ENCODE measurements at places on chromosomes 4 and X.
A peak's percentile ranks its signal among the peaks of the same experiment; 100 is the strongest.

DNA sequence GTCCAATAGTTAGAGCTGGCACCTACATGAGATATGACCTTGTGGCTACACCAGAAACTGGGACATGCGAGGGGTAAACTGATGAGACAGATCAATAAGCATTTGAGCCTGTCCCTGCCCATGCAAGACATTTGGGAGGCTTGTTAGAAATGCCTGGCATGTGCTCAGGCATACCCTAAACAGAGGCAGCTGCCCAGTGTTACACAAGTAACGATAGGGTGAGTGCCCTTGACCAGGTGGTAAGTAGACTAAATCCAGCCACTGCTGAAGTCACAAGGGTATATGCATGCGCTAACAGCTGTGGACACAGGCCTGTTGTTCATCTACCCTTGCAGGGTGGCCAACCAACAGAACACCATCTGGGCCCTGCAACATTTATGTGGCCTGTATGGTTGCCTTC lies 56.1 kb upstream of the CCDC149 start:
- DNase-seq, result no peak

DNA sequence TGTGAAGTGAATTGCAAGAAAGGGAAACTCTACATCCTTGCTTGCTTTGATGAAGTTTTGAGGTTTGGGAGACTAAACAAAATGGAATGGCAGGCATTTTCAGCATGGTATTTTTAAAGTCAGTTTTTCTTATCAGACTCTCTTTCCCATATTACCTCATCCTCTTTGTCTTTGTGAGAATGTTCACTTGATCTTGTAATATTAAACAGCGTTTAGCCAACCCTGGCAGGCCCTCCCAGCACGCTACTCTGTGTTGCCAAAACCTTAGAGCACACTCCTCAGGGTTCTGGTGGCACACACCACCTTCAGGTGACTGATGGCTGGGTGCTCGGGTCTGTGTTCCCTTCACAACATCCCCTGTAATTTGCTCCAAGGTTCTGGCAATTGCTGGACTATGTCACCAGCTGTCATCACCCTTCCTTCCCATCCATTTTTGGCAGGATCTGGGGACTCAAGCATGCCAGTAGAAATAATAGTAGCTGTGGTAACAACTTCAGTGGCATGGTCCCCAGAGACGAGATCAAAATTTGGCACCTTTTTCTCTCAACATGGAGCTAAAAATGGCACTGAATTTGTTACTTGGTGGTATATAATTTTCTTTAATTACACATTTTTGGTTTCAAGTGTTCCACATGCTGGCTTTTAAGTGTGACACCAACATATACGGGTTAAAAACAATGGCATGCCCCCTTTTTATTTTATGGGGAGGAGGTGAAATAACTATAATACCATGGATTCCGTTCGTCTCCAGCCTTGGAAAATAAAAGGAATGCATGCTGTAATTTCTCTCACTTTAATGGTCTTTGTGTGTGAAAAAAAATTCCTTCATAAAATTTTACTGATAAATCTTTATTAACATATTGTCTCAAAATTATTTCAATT lies 273.1 kb downstream of the DCTD start:
- DNase-seq, result no peak

DNA sequence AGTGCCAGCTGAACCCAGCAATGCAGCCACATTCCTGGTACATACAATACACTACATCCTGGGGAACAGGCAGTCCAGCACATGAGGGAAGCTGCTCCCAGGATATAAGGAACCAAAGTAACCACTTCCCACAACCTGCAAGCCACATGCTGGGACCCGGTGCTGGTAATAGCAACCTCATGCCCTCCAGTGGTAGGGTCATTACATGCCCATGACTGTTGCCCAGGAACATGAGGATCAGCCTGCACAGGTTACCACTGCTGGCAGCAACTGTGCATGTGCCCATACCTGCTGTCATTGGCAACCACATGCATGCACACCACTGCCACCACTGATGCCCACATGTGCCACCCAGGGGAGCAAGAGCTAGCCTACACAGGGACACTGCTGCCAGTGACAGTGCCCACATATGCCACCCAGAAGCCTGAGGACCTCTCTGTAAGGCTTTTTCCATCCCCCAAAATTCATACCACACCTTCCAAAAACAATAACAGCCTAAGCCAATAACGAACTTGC lies 1982.5 kb downstream of the ARAP2 start:
- no peak for DNase-seq

DNA sequence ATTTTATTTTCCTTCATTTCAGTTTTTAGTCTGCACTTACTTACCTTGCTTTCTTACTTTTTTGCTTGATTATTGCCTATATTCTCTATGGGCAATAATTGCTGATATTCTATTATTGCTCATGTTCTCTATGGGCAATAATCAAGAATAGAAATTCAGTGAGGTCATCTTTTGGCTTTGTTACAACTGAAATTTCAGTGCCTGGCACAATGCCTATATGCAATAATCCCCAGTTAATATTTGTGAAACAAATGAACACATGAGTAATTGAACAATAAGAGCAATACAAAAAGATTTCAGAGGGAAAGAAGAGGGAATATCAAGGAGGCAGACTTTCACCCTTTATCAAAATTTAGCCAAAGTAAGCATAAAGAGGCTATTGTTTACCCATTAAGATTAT lies 48.6 kb upstream of the ARSJ start:
- no peak for DNase-seq

GRCh38 chrX:135740681-135741149 lies 27.3 kb downstream of the CT45A1 start:
- no peak for DNase-seq

- no peak for DNase-seq
Measured at GRCh38 chr4:148429206-148429605, 13.0 kb downstream of the NR3C2 start.

GRCh38 chrX:1610166-1610565 lies 4.7 kb upstream of the ASMT start:
- DNase-seq, result no peak

- DNase-seq, result no peak
Measured at GRCh38 chr4:168736860-168737805, 240.3 kb downstream of the PALLD start.

- no peak for DNase-seq
Measured at GRCh38 chrX:153336988-153337387, 3.0 kb downstream of the ZNF275 start.

DNA sequence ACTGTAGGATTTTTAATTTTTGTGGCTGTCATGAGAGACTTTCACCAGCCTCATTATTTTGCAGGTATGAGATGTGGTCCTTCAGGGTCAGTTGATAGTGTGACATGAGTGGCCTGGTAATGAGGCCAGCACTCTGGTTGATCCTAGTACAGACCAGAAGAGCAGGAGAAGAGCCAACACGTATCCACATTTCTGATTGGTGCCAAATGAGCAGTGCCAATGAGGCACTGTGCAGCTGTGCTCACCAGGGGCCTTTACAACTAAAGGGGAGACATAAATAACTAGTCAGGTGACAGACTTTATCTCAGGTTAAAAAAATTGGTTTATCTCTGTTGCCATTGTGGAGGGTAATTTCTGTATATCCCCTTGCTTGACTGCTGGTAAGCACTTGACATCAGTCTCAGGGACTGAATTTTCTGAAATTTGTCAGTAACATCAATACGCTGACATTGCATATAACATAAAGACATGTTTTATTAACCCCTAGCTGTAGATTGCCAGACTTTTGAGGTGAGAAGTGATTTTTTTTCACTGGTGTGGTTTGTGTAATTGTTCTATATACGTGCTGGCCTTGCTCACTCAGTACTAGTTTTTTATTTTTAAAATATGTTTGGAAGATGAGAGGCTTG lies 101.2 kb downstream of the AFF1 start:
- no peak for DNase-seq

DNA sequence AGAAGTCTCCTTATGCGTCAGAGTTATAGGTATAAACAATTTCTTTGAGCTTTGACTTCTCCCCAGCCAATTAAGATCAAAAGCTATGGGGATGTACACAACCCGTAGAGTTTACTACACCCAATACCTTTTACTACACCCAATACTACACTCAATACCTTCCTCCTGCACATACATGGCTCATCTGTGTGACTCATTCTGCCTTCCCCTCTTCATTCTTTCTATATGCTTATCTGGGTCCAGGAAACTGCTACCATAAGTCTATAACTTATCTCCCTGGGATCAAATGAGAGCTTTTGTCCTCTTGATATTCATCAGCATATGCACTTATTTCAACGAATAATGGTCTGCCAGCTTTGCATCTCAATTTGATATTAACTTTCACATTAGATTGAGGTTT lies 28.2 kb downstream of the ANKRD50 start:
- DNase-seq, result peak; percentile 6

DNA sequence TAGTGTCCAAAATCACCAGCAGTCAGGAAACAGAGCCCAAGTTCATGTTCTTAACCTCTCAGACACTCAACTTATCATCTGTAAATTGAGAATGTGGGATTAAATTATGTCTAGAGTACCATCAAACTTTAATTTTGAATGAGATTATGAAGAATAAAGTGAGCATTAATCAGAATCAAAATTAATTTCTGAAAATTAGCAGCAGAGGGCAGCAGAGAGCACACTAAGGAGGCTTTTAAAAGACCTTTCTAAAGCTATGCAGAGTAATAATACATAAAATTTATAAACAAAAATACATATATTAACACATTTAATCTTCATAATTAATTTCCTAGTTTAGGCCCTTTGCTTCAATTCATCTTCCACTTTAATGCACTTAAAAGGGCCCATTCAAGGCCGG lies 7.1 kb downstream of the TASL start:
- DNase-seq, result peak; percentile 43

GRCh38 chr4:139214039-139214534 lies 37.1 kb upstream of the ELF2 start:
- peak; percentile 96 for DNase-seq

GRCh38 chrX:1453951-1454785 lies 1.5 kb upstream of the ASMTL start:
- DNase-seq, result no peak

DNA sequence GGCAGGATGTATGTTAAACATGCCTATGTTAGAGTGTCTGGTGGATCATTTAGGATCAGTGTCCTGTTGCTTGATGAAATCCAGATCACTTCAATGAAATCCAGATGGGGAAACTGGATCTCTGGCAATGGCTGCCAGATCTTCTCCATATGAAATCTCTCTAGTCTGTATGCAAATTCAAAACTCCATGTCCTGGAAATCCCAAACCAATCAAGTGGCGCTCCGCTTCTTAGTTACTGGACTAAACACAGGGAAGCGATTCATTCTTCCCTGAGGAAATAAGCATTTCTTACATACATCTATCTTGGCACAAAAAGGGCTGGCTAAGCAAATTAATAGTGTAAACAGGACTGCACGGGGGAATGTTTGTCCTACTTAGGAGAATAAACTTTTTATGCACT lies 94.9 kb downstream of the HDAC8 start:
- no peak for DNase-seq

DNA sequence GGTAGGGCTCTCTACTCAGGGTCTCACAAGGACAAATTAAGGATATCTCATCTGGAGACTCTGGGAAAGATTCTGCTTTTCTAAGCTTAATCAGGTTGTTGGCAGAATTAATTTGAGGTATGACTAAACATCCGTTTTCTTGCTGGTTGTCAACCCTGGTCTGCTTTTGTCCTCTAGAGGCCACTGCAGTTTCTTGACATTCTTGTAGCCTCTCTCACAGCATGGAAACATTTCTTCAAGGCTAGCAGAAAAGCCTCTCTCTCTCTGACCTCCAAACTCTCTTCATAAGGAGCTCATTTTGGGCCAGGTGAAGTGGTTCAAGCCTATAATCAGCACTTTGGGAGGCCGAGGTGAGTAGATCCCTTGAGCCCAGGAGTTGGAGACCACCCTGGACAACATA lies 749.5 kb upstream of the PCDH7 start:
- DNase-seq, result peak; percentile 35

DNA sequence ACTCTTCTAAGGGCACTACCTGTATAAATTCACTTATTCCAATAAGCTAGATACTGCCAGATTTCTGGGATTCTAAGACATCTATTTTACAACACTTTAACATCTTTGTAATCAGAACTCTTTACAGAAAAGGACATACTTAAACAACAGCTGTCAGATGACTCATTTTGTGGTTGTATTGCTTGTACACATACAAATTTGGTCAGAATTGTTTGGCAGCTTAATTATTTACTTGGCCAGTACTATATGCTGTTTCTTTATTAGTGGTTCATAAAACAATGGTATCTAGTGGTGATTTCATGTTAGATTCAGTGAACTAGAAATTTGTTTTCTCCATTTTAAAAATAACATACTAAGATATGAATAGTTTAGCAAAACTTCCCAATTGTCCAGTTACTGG lies 27.2 kb downstream of the PALLD start:
- no peak for DNase-seq

DNA sequence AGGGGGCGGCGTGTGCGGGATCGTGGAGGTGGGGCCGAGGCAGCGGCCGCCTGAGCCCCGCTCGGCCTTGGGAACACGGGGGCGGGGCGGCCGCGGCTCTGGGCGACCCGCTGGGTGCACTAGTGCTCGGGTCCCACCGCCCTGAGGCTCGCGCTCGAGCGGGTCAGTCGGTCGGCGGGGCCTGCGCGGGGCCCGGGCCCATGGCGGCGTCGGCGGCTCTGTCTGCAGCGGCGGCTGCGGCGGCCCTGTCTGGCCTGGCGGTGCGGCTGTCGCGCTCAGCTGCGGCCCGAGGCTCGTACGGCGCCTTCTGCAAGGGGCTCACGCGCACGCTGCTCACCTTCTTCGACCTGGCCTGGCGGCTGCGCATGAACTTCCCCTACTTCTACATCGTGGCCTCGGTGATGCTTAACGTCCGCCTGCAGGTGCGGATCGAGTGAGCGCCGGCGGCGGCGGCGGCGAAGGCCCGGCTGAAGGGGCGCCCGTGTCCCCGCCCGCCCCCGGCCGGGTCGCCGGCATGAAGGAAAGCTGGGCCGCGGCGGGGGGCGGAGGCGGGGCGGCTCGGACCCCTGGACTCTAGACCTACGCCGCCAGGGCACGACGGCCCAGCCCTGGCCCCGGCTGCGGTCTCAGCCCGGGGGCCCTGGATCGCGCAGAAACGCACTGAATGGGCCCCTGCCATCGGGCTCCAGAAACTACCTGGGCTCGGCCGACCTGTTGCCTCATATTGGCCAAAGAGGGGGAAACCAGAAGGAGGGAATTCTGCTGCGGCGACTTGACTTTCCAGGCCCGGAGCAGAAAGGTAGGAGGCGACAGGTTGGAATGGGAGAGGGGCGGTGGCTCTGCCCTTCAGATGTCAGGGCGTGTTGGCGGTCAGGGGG lies at the start of gene SMIM10L2A:
Gene SMIM10L2A (plus strand): TSS at position 13 of the 878 bp plus-strand sequence. CDS start 188 bp downstream, at position 201.
- no peak for DNase-seq

DNA sequence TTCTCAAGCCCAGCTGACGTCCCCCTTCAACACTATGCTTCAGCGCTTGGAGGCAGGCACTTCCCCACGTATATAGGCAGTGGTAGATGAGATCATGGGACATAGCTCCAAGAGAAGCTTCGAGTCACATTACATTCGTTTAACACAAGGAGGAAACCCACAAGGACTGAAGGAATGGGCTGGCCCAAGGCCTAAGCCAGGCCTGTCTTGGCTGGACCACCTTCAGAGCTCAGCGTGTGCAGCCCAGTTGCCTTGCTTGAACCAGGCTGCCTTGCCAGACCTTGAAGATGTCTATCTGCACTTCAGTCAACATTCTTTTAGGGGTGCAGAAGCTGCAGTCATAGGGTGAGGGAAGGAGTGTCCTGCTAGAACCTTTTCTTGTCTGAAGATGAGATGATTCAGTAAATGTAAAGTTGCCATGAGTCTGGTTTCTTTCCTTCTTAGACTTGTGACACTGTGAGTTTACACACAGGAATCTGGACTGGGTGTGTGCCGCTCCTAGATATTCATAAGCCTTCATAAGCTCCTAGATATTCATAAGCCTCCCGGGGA lies 144.1 kb upstream of the RBPJ start:
- no peak for DNase-seq

GRCh38 chrX:139538907-139539790 lies 8.6 kb downstream of the F9 start:
- no peak for DNase-seq

- no peak for DNase-seq
Measured at GRCh38 chrX:103367502-103367901, 8.8 kb upstream of the BEX3 start.

Measured in OCI-M1 (cell line).